Dermis microvascular lymphatic vessel endothelial cell (primary cell): ENCODE measurements at places on chromosomes 5 and 9.
A peak's percentile ranks its signal among the peaks of the same experiment; 100 is the strongest.

DNA sequence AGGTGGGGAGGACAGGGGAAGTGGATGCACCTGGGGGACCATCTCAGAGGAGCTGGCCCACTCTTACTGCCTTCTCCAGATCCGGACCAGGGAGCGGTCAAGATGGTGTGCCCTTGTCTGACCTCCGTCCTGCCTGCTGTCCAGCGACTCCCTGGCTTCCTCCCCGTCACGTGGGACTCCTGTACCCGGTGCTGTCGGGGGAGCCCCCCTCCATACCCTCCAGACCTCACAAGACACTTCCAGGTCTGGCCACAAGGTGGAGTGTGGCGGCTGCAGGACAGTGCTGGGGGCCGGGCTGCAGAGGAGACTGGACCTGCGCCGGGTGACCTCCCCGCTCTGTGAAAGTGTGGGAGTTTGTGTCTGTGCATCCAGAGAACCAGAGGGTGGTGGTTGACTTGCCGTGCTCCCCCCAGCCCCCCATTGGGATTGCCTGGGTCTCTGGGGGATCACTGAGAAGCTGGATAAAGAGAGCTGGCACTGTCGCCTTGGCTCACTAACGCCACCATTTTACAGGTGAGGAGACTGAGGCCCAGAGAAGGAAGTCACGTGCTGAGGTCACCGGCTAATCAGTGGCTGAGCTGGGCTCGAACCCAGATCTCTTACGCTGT lies 1.9 kb upstream of the CRB2 start:
- peak; percentile 60 for DNase-seq

GRCh38 chr9:12448246-12448645 lies 244.9 kb upstream of the TYRP1 start:
- no peak for DNase-seq

- DNase-seq: no peak
Observed at GRCh38 chr5:173740400-173740799, 124.0 kb upstream of the BOD1 start.

- DNase-seq: no peak
Observed at GRCh38 chr5:146071171-146071570, 34.2 kb downstream of the PLAC8L1 start.

DNA sequence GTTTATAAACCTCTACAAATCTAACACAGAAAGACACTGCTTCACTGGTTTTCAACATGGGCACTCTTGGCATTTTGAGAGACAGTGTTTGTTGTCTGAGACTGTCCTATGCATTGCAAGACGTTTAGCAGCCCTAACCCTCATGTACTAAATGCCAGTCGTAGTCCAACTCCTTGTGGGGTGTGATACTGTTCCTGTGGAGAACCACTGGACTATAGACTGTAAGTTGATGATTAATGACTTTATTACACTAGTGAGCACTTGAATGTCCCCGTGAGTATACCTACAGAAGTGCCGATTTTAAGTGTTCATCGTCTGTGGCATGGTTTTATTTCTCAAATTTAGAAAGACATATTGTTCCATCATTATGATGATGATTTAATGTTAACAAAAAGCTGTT lies 46.2 kb downstream of the RECK start:
- DNase-seq: no peak

DNA sequence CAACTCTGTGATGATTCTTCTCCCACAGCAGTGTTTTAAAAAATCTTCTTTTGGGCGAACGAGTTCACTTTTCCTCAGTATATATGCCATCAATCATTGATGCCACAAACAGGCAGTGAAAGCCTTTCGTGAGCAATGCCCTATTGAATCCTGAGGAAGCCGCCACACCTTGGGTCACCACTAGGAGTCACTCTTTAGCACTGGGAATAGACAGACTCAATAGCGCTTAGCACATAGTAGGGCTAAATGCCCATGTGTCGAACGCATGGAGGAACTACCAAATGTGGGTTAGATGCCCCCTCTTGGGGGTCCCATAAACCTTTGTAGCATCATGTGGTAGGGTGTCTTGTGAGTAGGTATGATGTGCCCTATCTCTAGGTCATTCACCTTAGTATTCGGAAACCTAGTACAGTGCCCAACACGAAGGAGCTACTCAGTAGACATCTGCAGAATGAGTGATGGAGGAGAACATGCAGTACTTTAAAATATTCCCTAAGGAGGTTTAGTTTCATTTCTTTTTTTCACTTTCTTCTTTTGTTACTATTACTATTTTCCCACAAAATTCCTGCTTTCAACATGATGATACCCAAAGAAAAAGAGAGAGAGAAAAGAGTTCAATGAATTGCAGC lies 603.7 kb downstream of the BNC2 start:
- no peak for DNase-seq

- no peak for DNase-seq
Observed at GRCh38 chr5:157504053-157504452, 44.0 kb downstream of the NIPAL4 start.

DNA sequence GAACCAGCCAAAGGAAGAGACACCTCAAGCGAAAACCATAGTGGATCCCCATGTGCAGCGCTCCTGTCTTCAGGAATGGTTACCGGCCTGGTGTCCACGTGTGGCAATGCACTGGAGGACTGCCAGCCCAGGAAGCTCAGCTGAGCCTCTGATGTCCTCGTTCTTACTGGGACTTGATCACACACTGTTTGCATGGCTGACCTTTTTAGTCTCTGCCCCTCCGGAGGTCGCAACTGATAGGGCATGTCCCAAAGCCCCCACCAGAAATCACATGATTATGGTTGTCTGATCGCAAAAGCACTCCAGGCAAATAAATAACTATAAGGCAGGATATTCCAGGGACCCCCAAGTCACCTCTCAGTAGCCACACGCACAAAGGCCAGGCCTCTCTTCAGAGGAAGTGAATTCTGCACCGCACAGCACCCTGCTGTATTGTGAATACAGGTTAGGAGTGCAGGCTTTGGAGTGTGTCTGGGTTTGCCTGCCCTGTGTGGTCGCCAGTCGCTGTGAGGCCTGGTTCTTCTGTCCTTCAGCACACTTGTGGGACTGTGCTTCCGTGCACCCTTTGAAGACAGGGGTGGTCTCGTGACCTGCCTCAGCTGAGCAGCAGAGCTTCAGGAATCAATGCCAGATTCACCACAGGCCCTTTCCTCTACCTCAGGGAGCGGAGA lies 13.4 kb upstream of the HABP4 start:
- DNase-seq: no peak

GRCh38 chr9:70607926-70608325 lies 193.5 kb upstream of the KLF9 start:
- DNase-seq: no peak

GRCh38 chr9:27645161-27645840 lies 72.0 kb upstream of the C9orf72 start:
- DNase-seq: no peak

DNA sequence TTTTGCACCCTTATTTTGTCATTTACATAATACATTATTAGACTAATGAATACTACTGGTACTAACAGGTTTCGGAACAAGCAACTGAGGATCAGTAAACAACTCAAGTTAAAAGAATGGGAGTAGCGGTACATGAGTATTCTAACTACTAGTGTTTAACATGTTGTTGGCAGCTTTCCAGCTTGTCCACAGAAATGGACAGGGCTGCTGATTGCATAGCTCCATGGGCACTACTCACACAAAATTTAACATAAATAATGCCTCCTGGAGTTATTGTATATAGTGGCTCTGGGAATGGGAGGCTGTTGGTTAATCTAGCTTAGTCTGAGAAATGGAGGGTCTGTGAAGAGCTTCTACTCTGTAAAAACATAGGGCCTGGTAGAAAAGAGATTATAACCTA lies 6.7 kb downstream of the NCBP1 start:
- no peak for DNase-seq

DNA sequence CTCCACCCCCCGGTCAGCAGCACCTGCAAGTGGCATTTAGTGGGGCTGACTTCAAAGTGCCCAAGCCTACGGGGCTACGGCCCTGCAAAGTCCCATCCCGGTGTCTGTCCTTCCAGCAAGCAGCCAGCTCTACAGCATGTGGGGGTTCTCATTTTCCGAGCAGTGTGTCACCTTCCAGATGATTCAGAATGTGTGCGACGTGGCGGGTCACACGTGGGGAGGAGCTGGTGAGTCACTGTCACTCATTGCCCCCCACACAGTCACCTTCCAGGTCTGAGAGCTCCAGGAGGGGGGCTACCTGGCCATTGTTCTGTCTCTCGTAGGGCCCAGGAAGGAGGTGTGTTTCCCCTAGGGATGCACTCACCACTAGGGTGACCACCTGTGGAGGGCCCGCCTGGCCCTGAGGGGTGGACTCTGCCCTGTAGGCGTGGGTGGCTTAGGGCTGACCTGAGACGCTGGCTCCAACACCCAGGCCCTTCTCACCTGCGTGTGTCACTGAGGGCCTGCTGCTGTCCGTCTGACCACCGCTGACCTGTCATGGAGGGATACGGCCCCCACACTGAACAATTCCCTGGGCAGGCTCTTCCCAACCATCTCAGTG lies 70.2 kb downstream of the SEMA4D start:
- no peak for DNase-seq

DNA sequence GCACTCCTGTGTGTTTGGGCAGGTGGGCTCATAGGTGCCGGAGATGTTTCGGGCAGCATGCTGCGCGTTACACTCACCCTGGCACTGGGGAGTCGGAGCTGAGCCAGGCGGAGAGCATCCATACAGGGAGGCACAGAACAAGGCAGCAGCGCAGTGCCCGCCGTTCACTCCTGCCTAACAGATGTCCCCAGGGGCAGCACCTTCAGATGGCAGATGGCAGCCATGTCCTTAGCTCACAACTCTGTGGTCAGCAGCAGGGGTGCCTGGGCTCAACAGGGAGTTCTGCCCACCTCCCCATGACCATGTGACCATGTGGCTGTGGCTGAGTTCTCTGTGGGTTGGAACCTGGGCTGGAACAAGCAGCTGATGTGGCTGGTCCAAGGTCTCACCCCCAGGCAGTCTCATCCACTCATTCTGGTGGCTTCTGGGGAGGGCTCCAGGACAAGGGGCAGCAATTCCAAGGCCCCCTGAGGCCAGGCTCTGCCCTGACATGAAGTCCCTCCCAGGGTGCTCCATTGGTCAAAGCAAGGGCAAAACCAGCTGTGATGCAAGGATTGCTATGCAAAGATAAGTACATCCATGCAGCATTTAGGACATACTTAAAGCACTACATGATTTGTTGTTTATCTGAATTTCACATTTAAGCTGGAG lies 64.2 kb downstream of the MRPL36 start:
- no peak for DNase-seq

DNA sequence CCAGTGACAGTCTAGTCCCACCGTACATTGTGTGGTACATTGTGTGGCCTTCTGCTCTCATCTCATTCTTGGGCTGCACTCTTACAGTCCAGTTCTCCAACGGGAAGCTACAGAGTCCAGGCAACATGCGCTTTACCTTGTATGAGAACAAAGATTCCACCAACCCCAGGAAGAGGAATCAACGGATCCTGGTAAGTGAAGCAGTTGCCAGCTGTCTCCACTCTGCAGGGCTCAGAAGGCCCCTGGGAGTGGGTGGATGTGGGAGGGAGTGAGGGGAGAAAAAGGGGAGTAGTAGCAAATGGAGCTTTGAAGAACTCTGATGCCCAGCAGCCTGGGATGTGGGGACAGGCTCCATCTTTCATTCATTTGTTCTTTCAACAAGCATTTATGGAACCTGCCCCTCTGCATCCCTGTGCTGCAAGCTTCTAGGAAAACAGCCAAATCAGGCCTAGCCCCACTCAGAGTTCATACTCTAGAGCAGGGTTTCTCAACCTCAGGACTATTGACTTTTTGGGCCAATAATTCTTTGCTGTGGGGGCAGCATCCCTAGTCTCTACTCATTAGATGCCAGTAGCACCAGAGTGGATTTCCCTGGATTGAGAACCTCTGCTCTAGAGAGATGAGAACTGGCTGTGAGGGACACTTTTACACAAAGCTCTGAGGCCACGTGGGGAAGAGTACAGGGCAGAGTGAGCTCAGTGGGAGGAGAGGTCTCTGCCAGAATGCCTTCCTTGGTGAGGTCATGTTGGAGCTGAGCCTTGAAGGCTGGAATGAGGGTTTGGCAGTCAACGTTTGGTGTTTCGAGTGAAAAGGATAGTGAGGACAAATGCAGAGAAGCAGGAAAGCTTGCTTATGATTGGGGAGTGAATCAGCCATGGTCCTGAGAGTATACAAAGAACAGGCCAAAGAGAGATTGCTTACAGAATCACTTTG lies 1.1 kb downstream of the POLR1E start:
- no peak for DNase-seq

DNA sequence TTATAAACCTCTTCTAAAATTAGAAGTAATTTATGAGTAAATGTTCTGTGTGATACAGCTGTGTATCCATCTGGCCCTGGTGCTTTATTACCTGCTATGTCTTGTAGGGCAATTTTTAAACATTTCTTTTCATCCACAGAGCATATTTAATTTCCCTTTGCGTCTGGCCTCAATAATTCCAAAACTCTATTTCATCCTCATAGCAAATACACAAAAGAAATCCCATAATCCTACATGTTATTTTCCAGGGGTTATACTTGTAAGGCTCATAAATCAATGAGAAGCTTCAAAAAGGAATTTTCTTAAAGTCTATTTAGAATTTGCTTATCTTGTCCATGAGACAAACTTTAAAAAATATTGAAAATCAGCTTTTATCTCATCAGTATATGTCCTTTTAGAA lies 167.0 kb downstream of the TTC39B start:
- no peak for DNase-seq

GRCh38 chr9:37700131-37700530 lies 49.4 kb downstream of the FRMPD1 start:
- no peak for DNase-seq

DNA sequence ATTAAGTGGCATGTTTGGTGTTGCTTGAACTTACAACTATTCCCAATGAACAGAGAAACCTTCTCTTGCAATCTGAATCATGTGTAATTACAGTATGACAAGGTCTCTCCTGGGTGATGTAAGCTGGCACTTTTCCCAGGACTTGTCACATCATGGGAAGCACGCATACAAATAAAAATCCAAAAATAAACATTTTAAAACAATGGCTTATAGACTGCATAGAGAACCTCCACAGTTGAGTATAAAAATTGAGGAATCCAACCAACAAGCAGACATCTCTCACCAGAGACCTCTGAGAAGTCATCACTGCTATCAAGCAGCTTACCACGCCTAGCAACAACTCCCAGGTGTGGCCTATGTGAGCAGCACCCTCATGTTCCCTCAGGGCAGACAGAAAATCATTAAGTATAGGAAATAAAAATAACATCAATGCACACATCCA lies 3.9 kb downstream of the MLLT3 start:
- DNase-seq: peak; percentile 91

DNA sequence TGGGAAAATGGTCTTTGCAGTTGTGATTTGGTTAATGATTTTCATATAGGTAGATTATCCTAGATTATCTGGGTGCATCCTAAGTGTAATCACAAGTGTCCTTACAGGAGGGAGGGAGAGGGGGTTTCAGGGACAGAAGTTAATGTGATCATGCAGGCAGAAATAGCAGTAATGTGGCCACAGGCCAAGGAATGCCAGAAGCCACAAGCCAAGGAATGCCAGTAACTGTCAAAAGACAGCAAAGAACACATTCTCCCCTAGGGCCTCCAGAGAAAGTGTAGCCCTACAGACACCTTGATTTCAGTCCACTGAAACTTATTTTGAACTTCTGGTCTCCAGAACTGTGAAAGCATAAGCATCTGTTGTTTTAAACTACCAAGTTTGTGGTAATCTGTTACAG lies 2074.5 kb downstream of the MAT2B start:
- no peak for DNase-seq

GRCh38 chr5:160629003-160629402 lies 207.3 kb downstream of the PTTG1 start:
- DNase-seq: no peak

- no peak for DNase-seq
Observed at GRCh38 chr5:88188458-88189132, 80.0 kb downstream of the TMEM161B start.
